ENCODE measurements at places on chromosomes 3 and 15.
A peak's percentile ranks its signal among the peaks of the same experiment; 100 is the strongest.

DNA sequence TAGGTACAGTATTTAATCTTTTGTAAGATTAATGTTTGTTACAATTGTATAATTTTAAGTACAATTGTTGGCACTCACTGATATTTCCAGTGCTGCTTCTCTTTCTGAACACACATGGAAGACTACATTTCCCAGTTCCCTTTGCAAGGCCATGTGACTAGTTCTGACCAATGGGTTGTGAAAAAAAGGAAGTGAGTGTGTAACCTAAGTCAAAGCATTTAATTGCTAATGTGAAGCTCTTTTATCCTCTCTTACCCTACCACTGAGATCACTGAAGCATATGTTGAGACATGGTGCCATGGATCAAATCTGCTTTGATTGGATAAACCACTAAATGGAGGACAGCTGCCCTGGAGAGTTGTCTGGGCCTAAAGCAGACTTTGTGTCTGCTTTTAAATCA lies 83.9 kb upstream of the PLXND1 start:
- peak; percentile 80 for DNase-seq

GRCh38 chr15:74786551-74787165 lies 4.8 kb downstream of the CSK start:
- no peak for DNase-seq

DNA sequence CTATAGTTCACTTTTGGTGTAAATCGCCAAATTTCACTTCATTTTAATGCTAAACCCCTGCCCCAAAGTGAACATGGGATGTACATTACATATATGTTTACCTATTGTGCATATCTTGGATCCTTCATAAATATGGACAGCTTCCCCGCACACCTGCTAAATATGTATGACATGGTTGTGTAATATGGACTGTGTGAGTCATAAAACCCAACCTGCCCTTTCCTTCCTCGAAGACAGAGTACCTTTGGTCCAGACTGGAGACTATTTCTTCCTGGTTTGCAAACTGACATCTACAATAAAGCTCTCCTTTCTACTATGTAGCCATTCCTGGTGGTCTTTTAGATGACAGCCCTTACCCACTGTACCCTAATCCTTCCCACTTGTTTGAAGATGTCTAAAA lies 12.4 kb downstream of the ACTC1 start:
- DNase-seq, result no peak

DNA sequence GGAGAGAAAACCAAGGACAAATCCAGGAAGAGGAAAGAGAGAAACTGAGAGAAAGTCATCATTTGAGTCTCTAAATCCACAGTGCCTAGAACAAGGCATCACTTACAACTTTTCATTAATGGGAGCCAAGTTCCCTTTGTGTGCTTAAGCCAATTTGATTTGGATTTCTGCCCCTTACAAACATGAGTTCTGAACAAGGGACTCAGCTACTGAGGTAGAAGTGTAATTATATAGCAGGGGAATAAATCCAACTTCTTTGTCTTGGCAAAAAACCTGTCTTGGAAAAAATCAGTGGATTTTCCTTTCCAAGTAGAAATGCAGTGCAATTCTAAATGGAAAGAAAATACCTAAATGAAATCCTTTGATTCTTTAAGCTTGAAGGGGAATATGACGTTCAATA lies 307.2 kb upstream of the CNTN3 start:
- no peak for DNase-seq

DNA sequence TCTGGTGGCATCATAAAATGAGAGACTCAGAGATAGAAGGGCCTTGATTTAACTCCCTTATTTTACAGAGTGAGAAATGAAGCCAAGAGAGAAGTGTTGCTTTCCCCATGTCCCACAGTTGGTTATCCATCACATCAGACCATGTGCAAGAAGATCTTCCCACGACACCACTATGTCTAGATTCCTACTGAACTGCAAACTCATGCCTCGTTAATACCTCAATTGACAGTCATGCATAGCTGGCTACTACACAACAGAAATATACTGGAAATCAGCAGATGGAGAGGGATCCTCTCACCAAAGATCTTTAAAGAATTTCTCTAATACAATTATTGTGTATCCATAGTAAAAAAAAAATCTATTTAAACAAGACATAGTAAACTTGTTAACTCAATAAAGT lies 33.3 kb downstream of the PEAK1 start:
- no peak for DNase-seq

DNA sequence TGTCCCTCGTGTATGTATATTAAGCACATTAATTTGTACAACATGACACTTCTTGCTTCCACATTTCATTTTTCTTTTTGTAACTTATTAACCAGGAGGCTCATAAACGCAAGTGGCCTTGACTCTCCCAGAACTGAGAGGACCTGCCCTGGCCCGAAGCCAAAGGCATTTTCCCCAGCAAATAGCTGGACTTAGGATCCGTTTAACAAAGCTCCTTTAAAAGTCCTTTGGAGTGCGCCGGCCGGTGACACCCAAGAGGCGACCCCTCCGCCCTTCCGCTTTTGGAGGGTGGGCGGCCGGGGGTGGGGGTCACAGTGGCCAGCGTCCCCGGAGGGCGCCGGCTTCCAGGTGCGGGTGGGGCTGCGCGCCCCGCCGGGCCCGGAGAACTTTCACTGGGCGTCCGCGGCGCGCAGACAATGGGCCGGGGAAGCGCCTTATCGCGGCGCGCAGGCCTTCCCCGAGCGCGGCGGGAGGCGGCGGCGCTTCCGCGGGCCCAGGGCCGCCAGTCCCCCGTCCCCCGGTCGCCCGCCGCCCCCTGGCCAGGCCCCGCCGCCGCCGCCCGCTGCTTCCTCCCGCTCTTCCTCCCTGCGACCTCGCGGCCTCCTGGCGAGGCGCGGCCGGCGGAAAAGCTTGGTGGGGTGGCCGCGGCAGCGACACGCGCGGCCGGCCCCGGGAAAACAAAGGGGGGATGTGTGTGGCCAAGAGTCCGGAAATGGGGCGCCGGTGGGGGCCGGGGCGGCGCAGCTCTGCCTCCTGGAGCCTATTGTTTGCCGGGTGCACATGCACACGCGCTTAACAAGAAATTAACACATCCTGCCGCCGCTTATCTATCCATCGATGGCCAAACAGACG lies 613.4 kb downstream of the MCTP2 start:
- DNase-seq, result peak; percentile 44

GRCh38 chr3:129732200-129732876 lies 125.9 kb upstream of the PLXND1 start:
- no peak for DNase-seq

GRCh38 chr3:140258222-140258724 lies 323.3 kb downstream of the CLSTN2 start:
- DNase-seq, result no peak

DNA sequence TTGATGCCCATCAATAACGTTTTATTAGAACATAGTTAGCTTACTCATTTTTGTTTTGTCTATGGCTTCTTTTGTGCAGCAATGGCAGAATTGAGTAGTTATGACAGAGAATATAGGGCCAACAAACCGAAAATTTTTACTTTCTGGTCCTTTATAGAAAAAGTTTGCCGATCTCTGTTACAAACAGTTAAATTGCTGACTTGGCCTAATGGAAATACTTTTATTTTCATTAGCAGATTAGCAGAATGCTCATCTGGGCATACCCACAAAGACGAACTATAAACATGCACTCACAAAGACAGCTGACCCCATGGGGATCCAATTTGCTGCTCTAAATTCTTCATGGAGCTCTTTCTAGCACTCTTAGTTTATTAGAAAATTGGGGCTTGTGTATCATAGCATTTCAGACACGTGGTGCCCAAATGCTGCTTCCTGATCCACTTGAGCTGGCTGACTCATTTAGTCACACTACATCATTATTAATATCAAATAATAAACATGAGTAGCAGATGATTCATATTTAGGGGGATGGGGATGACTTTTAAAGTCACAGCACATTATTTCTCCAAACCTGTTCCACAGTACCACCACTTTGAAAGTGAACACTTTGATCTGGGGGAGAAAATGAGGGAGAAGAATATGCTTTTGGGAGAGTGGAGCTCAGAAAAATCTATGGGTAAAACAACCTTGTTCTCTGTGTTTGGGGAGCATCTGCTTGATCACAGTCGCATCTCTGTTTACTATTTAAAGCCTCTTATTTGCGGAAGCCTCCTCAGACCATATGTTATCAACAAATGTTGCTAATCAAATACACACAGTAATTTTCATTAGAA lies 228.1 kb upstream of the FEZF2 start:
- DNase-seq, result no peak

- DNase-seq, result no peak
These were observed 41.1 kb downstream of the CACNA2D3 start for GRCh38 chr3:54163441-54163840.

DNA sequence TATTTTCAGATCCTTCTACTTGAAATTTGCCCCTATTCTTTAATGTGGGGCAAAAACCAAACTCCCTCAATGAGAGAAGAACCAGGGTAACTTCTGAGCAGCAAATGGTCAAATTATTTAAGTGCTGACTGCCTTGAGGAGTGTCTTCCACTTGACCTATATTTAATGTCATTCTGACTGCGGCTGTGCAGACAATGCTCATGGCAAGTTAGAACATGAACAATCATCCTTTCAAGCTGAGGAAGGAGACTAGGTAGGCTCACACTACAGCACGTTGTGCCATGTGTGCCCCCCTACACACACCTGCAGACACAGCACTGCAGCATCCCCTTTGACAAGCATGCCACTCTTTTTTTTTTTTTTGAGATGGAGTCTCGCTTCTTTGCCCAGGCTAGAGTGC lies 98.2 kb downstream of the OSBPL10 start:
- DNase-seq, result peak; percentile 40

- no peak for DNase-seq
These were observed 198.8 kb upstream of the CTNNB1 start for GRCh38 chr3:41000471-41000870.

- DNase-seq, result no peak
These were observed 881.8 kb upstream of the NR2F2 start for GRCh38 chr15:95448531-95449229.

DNA sequence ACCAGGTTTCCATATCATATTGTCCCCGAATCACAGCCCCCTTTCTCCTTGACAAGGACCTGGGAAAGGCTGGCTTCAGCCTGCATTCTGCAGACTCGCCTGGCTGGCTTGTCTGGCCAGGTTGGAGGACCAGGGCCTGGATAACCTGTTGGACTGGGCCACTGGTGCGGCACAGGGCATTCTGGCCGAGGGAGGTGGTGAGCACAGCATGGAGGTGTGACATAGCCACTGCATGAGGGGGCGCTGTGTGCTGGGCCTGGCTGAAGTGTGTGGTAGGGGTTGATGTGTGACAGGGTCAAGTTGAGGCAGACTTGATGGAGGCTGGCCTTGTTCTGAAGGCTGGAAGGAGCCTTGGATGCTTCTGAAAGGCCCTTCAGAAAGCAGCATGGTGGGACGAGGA lies 2.9 kb downstream of the ESYT3 start:
- DNase-seq, result no peak

GRCh38 chr15:73142802-73143762 lies 90.8 kb downstream of the NEO1 start:
- no peak for DNase-seq

DNA sequence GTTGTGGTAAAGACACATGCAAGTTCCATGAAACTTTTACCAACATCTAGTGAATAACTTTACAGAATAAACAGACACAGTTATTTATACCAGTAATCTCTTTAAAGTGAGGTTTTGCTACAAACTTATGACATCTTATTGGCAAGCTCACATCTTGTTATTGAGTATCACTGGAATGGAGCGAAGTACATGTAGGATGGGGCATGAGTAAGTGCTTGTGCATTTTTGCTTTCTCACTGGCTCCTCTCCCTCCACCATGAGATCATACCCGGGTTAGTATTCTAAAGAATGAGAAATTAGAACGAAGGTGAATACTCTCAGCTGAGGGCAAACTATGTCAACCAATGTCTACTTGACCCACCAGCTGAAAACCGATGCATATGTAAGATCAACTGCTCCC lies 193.3 kb upstream of the ZNF717 start:
- DNase-seq, result no peak

DNA sequence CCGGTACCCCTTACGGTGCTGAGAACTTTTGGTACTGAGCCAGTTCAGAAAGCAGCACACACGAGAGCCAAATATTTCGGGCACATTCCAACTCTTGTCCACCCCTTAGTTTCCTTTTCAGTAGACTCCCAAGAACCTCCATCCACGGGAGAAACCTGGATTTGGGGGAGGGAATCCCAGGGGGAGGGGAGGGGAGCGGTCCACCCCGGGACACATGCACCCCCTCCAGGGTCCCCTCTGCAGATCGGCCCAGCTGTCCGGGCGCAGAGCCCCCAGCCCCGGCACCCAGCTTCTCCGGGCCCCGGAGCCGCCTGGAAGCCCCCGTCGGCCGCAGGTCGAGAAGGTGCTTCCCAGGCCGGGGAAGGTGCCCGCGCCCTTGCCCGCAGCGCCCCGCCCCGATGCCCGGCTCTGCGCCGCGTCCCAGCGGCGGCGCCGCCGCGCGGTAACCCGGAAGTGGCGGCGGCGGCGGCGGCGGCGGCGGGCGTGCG lies 455 bp upstream of the ABHD17C start:
- no peak for DNase-seq

DNA sequence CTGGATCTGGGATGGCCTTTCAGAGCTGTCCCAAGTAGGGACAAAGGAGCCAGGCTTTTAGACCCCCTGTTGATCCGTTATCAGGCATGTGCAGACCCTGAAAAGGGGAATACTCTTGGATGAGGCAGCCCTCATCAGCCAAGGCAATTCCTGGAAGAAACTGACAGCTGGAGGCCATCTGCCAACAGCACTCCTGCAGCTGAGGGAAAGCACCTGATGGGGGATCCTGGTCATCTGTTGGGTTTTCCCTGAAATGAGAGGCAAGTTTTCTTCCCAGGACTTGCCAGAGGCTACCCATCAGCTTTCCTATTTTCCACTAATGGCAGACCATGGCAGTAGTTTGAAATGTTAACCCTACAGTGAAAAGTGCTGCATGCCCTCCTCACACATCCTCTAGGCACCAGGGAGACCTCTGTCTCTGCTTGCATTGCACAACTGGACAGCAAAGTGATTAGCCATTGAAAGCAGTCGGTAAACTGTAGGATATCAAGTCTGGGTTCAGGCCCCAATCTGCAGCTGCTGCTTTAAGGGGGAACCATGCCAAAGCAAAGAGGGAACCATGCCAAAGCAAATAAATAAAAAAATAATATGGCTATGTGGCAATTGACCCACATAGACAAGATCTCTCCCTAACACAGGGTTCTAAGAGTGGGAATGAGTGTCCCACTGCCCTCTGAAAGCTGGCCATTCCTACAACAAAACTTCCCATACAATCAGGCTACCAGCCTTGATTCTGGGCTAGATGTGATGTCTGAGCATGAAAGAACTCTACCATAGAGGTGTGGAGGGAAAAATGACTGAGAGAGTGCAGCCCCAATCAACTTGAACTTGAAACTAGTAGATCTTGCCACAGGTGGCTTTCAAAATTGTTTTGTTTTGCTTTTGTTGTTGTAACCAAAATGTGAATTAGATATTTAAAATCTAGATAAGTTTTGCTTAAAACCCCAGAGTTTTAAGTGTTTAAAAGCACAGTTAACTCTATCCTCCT lies 232.0 kb upstream of the STT3B start:
- DNase-seq, result peak; percentile 36

DNA sequence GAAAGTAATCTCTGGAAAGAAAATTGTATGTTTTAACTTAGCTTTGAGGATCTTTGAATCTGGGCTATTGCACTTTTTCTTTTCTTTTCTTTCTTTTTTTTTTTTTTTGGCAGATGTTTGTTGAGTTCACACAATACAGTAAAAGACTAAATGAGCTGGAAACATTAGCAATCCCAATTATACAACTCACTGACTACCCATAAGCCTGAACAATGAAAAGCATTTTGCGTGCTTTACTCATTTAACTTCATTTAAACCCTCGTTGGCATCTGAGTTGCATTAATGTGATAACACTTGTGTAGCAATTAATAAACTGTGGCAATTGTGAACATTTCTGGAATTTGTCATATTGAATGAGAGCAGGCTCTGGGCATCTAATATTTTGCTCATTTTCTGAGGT lies 269.4 kb upstream of the RBMS3 start:
- peak; percentile 14 for DNase-seq

Measured in NCI-H1105 treated with DMSO at 0.1 percent for 48 hours (cell line).